ENCODE measurements at places on chromosomes 16 and 17.

- H3K36me3 ChIP-seq: peaks cover 2% of the 10 kb centered on the region
- no peak overlapping the region for H3K4me3 ChIP-seq
- DNase-seq: no peak
- H3K4me1 ChIP-seq: no peaks in the 10 kb centered on the region
- no peak overlapping the region for H3K27ac ChIP-seq
Measured at GRCh38 chr17:9138161-9138717, 116.9 kb downstream of the NTN1 start.

DNA sequence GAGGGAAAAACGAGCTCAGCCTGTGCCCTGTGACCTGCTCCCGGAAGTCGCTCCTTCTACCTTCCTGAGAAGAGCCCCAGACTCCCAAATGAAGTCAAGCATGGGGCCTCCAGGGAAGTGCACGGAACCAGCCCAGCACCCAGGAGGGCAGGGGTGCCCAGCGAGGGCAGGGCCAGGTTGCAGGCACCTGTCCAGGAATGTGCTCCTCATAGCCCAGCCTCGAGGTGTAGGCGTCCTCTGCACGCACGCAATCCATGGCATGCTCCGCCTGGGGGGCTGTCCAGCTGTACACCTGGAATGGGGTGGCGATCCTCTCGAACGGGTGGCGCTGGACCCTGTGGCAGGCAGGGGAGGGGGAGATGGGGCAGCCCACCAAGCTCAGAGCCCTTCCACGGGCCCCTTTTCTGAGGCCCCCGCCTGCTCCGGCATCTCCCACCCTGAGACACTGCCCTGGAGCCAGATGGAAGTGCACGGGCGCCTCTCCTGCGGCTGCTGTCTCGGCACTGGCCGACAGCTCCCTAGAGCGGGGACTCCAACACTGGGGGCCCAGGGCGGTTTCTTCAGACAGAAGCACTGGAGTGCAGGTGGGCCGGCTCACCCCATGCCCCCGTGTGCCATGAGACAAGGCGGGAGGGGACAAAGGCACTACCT lies 10.9 kb downstream of the CLUH start:
- no peak overlapping the region for H3K27ac ChIP-seq
- H3K4me3 ChIP-seq: no peak overlapping the region
- DNase-seq: no peak
- peaks cover 6% of the 10 kb centered on the region for H3K4me1 ChIP-seq

GRCh38 chr17:4742629-4743028 lies 2.9 kb upstream of the CXCL16 start:
- peaks cover 5% of the 10 kb centered on the region for H3K36me3 ChIP-seq
- H3K27me3 ChIP-seq: peaks cover 11% of the 10 kb centered on the region
- H3K4me1 ChIP-seq: peaks cover 20% of the 10 kb centered on the region
- H3K27ac ChIP-seq: no peak overlapping the region

DNA sequence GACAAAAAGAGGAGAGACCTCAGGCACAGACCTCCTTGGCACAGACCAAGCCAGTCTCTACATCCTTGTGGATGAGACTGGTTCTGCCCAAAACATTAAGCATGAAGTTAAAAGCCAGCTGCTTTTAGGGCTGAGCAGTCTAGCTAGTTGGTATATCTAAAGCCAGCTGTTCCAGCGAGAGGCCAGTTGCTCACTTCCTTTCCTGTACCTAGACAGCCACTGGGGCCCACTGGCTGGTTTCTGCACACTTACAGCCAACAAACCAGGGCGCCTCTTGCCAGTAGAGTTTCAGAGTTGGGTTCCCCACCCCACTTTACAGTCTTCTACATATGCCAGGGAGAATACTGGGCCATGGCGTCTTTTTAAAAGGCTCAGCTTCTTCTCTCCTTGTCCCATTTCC lies 242.4 kb downstream of the ZFHX3 start:
- no peak overlapping the region for H3K4me3 ChIP-seq
- H3K36me3 ChIP-seq: peaks cover 2% of the 10 kb centered on the region
- no peaks in the 10 kb centered on the region for H3K27me3 ChIP-seq
- H3K27ac ChIP-seq: no peak overlapping the region

GRCh38 chr17:80474961-80475909 lies 1.2 kb downstream of the NPTX1 start:
- H3K4me3 ChIP-seq: peak overlapping the region; percentile 86
- H3K4me1 ChIP-seq: peaks cover 18% of the 10 kb centered on the region
- DNase-seq: no peak

DNA sequence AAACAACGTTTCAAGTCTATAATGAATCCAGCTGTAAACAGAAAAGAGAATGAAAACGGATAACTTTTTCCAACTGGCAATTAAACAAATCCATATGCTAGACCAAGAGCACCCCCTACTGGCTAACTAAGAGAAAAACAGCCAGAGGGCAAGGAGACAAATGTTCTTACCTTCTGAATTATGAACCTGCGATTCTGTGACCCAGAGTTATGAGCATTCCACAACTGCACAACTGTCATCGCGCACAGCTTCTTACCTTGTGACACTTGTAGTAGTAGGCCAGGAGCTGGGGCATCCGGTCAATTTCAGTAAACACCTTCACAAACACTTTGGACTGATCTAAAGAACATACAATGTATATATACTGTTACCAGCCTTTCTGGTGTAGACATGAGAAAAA lies 18.6 kb downstream of the COG7 start:
- H3K27ac ChIP-seq: no peak overlapping the region
- DNase-seq: no peak
- H3K36me3 ChIP-seq: peaks cover under 1% of the 10 kb centered on the region
- H3K4me1 ChIP-seq: peaks cover 5% of the 10 kb centered on the region
- H3K27me3 ChIP-seq: no peaks in the 10 kb centered on the region

DNA sequence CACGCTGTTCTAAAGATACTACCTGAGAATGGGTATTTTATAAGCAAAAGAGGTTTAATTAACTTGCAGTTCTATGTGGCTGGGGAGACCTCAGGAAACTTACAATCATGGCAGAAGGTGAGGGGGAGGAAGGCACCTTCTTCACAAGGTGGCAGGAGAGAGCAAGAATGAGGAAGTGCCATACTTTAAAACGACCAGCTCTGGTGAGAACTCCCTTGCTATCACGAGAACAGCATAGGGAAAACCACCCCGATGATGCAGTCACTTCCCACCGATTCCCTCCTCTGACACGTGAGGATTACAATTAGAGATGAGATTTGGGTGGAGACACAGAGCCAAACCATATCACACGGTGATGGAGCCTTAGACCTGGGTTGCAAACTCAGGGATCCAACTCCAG lies 317.5 kb upstream of the EEF2KMT start:
- H3K36me3 ChIP-seq: no peaks in the 10 kb centered on the region
- H3K27ac ChIP-seq: no peak overlapping the region
- peaks cover 10% of the 10 kb centered on the region for H3K27me3 ChIP-seq
- DNase-seq: no peak
- no peak overlapping the region for H3K4me3 ChIP-seq

DNA sequence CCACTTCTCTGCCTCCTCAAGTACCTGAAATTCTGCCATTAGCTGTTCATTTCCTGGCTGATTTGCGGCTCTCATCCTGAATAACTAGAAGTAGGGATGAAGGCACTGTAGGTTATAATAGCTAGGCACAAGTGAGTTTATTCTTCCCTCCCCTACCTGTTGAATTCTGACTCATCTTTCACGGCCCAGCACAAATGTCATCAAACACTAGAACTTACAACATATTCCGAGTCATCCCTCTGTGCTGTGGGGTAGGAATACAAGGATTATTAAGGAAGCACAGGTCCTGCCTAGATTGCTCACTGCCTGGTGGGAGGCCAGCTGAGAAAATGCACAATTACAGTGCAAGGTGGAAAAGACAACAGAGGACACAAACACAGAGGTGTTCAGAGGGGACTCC lies 103.7 kb upstream of the ASIC2 start:
- no peak overlapping the region for H3K4me3 ChIP-seq
- no peaks in the 10 kb centered on the region for H3K36me3 ChIP-seq
- H3K27me3 ChIP-seq: peaks cover 4% of the 10 kb centered on the region
- H3K4me1 ChIP-seq: no peaks in the 10 kb centered on the region
- DNase-seq: no peak
